AG04449 (cell line): ENCODE measurements at places on chromosomes 11 and 22.

- DNase-seq: no peak
These were observed 45.8 kb downstream of the C11orf96 start for GRCh38 chr11:43988040-43988817.

DNA sequence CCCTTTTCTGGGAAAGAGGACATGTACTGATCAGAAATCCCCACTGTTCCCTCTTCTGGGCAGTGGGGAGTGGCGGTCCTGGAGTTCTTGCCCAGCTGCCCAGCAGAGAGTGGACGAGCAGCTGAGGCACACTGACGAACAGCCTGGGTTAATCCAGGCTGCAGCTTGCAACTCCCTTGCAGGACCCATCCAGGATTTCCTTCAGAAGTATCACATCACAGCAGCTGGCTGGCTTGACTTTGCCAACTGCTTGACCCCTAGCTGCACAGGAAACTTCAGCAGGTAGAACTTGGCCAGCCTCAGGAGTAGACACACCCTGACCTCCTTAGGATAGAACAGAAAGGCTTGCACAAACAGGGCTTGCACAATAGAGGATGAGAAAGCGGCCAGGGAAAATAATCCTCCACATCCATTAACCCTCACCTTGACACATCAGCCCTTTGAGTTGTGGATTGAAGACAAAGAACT lies 27.9 kb upstream of the FZD4 start:
- DNase-seq: no peak

GRCh38 chr22:26609287-26609686 lies 8.5 kb downstream of the CRYBB1 start:
- DNase-seq: no peak

DNA sequence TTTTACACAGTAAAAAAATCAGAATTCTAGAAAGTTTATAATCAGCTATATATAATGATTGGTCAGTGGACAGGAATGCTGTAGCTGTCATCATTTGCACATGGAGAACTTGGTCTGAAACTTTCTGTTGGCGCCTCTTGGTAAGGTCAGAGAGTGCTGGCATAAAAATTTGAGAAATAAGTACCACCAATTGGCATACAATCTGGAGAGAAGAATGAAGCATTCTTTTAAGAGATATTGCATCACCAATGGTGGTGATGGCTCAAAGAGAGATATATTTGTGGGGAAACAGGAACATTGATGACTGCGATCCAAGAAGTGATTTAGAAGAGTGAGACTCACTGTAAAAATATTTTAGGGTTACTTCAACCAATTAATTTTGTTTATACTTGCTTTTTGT lies 19.8 kb upstream of the OOSP1 start:
- DNase-seq: no peak

DNA sequence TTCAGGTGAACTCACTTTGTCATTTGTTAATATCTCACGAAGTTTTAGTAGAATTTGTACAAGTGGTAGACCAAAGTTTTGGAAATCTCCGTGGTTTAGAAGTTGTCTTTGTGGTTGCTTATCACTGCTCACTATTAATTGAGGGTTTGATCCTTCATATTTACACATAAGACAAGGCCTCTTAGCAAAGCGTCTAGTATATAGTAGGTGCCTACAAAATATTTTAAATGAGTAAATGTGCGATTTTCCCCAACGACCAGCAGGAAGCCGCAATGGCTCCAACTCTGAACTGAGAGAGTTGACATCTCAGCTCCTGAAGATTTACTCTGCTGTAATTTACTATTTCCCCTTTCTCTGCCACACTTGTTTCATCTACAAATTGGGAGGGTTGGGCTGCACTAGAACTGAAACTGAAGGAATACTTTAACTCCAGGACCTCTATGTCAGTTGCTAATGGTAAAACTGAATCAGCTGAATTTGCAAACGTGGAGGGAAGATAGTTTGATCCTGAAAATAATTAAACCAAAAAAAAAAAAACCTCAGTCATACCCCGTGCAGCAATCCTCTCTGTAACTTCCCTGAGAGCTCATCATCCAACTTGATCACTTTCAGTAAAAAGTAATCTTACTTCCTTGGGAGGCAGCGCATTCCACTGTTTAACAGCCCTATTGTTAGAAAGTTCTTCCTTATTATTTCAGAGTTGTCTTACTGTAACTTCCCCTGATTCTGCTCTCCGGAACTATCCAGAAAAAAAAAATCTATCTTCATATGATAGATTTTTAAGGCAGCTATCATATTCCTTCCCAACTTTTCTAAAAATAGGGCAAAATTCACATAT lies 1.3 kb upstream of the SBF2 start:
- DNase-seq: no peak

- DNase-seq: peak; percentile 99
These were observed 321.6 kb downstream of the AASDHPPT start for GRCh38 chr11:106399076-106399511.

- DNase-seq: peak; percentile 31
These were observed 19.6 kb downstream of the C22orf23 start for GRCh38 chr22:37933711-37934376.

GRCh38 chr22:47914481-47915097 lies 1152.1 kb downstream of the TBC1D22A start:
- no peak for DNase-seq

DNA sequence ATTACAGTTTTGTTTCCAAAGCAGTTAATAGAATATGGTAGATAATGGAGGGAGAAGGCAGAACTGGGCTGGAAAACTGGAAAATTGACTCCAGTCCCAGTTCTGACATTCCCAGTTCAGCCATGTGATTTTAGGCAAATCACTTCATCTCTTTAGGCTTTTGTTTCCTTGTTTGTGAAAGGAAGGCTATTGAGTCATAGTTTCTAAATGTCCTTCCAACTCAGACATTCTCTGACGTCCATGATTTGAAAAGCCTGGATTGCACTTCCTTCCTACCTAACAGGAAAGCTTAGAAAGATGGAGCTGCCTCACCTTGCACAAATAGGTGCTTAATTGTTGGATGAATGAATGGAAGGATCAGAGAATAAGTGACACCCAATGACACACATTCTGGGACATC lies 19.8 kb upstream of the GALNT18 start:
- no peak for DNase-seq

DNA sequence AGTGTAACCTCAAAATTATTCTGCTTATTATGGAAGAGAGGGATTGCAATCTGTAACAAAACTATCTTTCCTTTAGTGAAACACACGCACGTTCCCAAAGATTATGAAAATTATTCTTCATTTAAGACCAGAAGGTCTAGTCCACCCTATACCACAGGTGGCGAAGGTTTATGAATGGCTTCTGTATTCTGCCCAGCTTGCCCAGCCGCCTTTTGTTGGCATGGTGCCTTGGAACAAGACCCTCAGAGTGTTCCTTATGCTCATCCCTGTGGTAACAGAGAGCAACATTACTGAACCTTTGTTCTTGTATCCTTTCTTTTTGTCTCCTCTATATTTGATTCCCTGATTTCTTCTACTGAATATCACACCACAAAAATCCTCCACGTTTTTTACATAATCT lies 116.4 kb downstream of the FAR1 start:
- DNase-seq: no peak
